ENCODE measurements at places on chromosomes 11 and 22. TPM values are rescaled to one million over a fixed set of nuclear protein-coding genes. Genes with fewer than 3 reads are reported as not detected.

DNA sequence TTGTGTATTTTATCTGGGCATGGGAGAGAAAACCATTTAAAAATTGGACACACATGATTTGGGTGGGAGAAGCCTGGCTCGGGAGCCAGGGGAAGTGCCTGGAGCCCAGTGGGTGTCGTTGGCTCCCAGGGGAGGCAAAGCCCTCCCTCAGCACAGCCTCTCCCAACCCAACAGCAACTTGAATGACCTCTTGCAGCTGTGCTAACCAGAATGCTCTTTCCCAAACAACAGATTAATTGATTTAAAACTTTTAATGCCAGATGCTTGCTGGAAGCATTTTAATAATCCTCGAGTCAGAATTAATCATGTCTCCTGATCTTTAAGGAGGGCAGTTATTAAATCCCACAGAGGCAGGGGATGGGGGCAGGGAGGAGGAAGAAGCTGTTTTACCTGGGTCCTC, 401.6 kb downstream of the BUD13 start:
- no peak for DNase-seq

GRCh38 chr11:106815209-106815608, 203.1 kb downstream of the GUCY1A2 start:
- DNase-seq: no peak

- no peak for DNase-seq
Measured at GRCh38 chr11:31711137-31711536, 100.0 kb downstream of the PAX6 start.

- no peak for DNase-seq
Measured at GRCh38 chr11:32288276-32288675, 147.1 kb downstream of the WT1 start.

DNA sequence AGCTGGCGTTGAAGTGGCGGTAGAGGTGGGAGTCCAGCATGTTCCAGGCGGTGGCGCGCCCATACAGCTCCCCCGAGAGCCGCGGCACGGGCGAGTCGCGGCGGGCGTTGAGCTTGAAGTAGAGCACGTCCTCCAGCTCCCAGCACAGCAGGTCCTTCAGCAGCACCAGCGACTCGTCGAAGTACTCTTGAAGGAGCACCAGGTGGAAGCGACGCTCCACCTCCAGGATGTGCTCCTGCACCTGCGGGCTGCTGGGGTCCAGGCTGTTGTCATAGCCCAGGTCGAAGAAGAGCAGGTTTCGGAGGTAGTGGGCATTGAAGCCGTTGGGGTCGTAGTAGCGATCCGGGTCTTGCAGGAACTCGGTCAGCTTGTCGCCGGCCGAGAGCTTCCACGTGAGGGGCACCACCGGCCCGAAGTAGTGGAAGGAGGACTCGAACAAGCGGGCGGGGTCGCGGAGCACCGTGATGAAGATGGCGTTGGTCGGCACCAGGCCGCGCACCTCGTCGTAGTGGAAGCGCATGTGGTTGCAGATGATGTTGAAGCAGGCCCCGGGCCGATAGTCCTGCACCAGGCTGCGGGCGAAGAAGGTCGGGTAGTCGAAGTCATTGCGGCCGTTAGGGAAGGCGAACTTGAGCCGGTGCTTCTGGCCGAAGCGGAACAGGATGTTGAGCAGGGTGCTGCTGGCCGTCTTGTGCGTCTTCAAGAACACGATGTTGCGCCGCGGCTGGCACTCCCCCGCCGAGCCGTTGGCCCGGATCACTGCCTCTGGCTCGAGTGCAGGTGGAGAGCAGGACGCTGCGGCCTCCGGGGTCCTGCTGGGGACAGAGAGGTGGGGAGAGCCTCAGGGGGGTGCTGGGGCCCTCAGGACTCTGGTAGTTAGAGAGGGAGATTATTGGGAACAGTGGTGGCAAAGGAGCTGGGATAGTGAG, 9.0 kb upstream of the SEC14L6 start:
- no peak for DNase-seq

DNA sequence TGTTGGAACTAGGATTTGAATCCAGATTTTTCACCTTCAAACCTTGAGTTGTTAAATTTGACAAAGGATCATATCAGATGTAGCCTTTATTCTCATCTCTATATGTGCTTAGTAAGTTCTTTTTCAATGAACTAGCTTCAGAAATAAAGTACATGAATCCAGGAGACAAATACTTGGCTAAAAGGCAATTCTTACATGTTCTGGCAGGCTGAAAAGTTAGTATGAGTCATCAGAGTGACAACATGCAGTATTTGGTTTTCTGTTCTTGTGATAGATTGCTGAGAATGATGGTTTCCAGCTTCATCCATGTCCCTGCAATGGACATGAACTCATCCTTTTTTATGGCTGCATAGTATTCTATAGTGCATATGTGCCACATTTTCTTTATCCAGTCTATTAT, 40.4 kb downstream of the BBOX1 start:
- no peak for DNase-seq

GRCh38 chr11:107478922-107479321, 21.3 kb upstream of the CWF19L2 start:
- no peak for DNase-seq

- no peak for DNase-seq
Measured at GRCh38 chr11:103862802-103863174, 173.7 kb upstream of the DDI1 start.

- DNase-seq: no peak
Measured at GRCh38 chr11:64870893-64871466, 7.4 kb downstream of the EHD1 start.

- no peak for DNase-seq
Measured at GRCh38 chr11:111741751-111742150, 24.4 kb downstream of the PPP2R1B start.

DNA sequence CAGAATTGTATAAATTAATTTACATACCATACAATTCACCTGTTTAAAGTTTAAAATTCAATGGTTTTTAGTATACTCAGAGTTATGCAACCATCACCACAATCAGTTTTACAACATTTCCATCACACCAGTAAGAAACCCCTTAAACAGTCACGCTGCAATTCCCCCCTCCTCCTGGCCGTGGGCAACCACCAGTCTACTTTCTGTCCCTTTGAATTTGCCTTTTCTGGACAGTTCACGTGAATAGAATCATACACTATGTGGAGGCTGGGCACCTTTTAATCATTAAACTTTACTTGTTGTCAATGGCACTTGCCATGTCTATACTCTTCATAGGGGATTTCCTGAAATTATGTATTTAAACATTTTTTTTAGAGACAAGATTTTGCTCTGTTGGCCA, 20.1 kb upstream of the SWAP70 start:
- no peak for DNase-seq

DNA sequence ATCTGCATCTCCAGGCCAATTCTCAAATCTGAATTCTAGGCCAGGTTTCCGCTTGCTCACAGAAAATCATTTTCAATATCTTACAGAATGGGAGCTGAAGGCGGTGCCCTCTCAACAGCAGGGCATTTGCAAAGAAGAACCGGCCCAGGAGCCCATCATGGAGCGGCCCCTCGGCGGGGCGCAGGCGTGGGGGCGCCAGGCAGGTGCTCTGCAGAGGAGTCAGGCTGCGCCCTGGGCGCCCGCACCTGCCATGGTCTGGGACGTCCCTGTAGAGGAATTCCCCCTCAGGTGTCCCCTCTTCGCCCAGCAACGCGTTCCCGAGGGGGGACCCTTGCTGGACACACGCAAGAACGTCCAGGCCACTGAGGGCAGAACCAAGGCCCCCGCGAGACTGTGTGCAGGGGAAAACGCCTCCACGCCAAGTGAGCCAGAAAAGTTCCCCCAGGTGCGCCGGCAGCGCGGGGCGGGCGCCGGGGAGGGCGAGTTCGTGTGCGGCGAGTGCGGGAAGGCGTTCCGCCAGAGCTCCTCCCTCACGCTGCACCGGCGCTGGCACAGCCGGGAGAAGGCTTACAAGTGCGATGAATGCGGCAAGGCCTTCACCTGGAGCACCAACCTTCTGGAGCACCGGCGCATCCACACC, 11.5 kb downstream of the ZNF74 start:
- DNase-seq: no peak

GRCh38 chr11:363948-364761, 5.1 kb upstream of the B4GALNT4 start:
- no peak for DNase-seq

GRCh38 chr22:37260155-37260795, 16.2 kb upstream of the RAC2 start:
- DNase-seq: no peak

DNA sequence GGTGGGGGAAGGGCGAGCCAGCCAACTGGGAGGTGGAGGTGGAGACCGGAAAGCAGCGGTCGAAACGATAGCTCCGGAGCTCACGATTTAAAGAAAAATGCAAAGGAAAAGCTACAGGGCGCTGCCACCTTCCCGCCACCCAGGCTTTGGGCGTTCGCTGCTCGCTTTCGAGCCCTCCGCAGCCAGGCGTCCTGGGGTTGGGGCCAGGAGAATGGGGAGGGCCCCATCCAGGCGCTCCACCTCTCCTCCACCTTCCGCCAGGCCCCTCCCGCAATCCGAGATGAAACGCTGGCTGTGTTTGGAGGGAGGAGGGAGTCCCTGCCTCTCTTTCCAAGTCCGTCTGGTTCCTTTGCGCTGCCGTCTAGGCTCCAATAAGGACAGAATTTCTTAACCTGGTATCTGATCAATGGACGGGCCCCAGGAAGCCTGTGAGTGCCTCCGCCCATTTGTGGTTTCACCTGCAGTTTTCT, 483 bp upstream of the ABTB2 start:
- peak; percentile 49 for DNase-seq

DNA sequence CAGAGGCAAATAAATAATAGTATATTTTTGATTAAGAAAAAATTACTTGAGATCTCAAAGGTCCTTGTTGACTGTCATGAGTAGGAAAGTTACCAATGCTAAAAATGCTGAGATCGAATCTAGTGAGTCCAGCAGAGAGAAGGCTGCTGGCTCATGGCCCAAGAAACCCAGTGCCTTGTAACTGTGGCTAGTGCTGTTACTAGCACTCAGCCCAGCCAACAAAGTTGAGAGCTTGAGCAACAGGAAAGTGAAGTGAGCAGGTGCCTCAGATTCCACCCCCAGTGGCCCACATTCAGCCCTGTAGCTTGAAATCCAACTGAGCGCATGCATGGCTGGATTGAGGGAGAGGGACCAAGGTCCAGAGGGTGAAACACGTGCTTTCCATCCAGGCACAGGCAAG, 398.2 kb downstream of the SHANK2 start:
- no peak for DNase-seq

- no peak for DNase-seq
Measured at GRCh38 chr11:64344787-64345186, 4.8 kb downstream of the CCDC88B start.

GRCh38 chr11:44923115-44923514, 27.6 kb downstream of the TP53I11 start:
- no peak for DNase-seq

- no peak for DNase-seq
Measured at GRCh38 chr11:12142176-12142575, 31.8 kb downstream of the MICAL2 start.

DNA sequence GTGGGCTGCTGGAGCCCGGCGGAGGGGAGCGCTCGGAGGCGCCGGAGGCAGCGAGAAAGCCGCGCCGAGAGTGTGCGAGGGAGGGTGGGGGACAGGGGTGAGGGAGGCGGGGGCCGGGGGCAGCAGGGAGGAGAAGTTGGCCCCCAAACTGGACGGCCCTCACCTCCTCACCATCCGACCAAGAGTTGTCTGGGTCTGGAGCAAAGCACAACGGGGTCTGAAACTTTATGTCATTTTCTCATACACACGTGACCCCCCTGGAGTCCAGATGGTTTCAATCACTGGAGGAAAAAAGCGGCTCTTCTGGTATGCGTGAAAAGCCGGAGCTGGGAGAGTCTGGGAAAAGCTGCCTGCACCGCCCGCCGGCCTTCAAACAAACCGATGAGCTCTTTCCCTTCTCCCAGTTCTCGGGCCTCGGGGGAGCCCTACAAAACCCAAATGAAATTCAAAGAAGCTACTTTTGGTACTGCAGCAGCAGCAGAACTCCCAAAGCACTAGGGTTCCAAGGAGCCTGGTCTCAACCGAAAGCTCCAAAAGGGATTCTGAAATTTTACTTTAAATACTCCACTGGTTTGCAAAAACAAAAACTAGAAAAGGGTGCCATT, 39.7 kb upstream of the AKIP1 start:
- peak; percentile 63 for DNase-seq

- DNase-seq: no peak
Measured at GRCh38 chr11:64654958-64655541, 64.0 kb downstream of the SLC22A12 start.

DNA sequence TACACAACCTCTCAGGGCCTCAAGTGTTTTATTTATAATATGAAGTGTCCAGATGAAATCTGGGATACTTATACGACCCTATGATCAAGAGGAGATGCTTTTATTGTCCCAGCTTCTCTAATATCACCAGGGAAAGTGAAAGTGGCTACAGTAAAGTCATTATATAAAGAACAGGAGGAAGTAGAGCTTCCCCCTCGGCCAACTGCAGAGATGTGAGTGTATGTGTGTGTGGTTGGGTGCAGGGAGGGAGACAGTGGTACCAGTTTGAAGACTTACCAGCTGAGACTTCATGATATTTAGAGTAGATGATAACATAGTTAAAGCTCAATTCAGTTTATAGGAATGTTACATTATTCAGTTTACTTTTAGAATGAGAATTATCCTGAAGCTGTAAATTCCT, 373.6 kb upstream of the DDI1 start:
- DNase-seq: no peak

DNA sequence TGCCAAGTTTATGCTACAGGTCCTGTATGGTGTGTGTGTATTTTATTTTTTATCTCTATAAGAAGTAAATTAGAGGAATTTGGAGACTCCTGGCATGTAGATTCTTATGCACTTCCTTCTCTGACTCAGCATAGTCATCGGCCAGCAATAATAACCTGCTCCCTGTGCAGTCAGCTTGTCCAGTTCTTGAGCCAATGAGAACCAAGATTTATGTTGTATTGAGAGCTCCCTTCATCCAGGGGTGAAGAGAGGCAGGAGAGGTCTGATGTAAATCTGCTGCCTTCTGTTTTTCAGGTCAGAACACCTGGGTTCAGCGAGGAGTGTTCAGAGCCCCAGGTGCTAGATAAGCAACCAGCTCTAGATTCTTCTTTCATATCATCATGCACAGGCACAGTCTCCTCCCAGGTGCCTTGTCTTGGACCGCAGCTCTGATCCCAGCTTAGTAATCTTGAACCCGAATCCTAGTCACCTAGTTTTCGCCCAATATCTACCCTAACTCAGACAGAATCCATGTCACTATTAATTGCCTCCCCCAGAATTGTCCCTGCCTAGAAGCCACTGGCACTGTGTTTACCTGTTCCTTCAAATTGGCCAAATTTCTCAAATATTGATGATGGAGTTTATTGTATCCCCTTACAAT, 328.2 kb upstream of the NCAM1 start:
- DNase-seq: no peak

Gene MIOX
- total RNA-seq: 1.6 TPM

Gene FIBP
- 55.1 TPM for total RNA-seq

Gene OR52A1
- not detected for total RNA-seq

Gene CASP5
- not detected for total RNA-seq

Gene CASP4
- total RNA-seq: 50.9 TPM

Gene MRGPRX3
- total RNA-seq: 0.17 TPM

Gene TMEM121B
- 1.7 TPM for total RNA-seq

Gene PLEKHA7
- 60.9 TPM for total RNA-seq

Gene MS4A8
- 61.4 TPM for total RNA-seq

Gene ALKBH3
- 29.3 TPM for total RNA-seq

Gene ANGPTL5
- 0.09 TPM for total RNA-seq

Gene PANX3
- total RNA-seq: not detected

Gene NARS2
- total RNA-seq: 16.3 TPM

Gene HBE1
- total RNA-seq: 4.0 TPM

Gene UBQLN3
- total RNA-seq: 0.26 TPM

Gene ELMOD1
- not detected for total RNA-seq

Gene MPEG1
- 13.5 TPM for total RNA-seq

Gene PRDM11
- 21.3 TPM for total RNA-seq

Gene APOL3
- 20.9 TPM for total RNA-seq

Gene RTN4RL2
- total RNA-seq: 19.2 TPM

Gene SPI1
- total RNA-seq: 35.3 TPM
